Fibroblast of skin of right quadriceps (primary cell): ENCODE measurements at places on chromosomes 7 and 10.

GRCh38 chr7:16123117-16123770 is 298.1 kb downstream of the CRPPA start:
- peak; percentile 8 for DNase-seq

DNA sequence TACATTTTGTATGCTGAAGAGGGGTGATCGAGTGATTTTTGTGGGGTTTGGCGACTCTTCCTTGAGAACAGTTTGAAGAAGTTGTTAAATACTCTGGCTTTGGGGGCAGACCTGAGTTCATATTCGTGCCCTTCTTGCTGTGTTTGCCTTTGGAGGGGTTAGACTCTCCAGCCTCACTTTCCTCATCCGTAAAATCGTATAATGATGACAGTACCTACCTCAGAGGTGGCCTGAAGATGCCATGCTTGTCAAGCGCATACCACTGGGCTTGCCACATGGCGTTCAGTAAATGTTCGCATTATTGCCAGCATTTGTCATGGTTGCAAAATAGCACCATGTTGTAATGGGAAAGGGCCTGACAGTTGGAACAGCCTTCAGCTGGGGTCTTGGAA is 1.3 kb downstream of the STK17A start:
- peak; percentile 68 for DNase-seq

- no peak for DNase-seq
Observed at GRCh38 chr10:44397476-44398225, 12.8 kb upstream of the CXCL12 start.

DNA sequence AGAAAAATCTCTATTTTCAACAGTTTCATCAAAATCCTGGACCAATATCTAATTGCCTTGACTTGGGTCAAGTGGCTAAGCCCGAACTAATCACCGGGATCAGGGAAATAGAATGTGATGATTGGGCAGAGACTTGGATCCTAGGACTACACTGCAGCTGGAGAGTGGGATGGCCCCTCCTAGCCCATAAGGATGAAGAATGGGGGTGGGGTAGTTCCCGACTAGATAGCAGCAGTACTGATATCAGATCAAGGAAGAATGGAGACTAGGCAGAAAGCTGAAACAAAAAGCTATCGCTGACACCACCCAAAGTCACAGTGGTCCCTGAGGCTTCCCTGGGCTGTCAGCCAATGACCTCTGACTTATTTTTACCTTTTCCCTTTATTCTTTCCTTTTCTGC is 160.4 kb upstream of the PHYHIPL start:
- no peak for DNase-seq

DNA sequence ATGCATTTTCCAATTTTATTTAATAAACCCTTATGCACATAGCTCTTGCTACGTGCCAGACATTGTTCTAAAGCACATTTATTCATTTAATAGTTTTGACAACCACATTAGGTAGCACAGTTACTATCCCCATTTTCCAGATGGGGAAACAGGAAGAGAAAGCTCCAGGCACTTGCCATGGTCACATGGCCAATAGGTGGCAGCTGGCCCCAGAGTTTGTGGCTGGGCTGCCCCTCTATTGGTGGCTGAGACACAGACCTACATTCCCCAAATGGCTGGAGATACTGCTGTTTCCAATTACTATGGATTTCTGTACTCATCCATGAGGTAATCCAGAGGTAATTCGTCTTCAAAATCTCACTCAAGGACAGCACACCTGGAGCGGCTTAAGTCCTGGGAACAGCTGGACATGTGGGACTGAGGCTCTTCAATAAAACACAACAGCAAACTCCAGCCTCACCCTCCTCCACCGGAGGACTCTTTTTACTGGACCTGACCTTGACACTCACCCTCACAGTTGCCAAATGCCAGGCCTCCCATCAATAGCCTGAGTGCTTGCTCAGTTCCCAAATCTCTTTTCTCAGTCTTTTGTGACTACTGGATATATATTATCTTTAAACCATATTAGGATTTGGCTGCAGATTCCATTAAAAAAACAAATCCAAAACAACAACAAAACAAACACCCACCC is 106.1 kb downstream of the CLEC2L start:
- DNase-seq = no peak

- peak; percentile 72 for DNase-seq
Observed at GRCh38 chr10:52491246-52491995, 177.3 kb downstream of the DKK1 start.

DNA sequence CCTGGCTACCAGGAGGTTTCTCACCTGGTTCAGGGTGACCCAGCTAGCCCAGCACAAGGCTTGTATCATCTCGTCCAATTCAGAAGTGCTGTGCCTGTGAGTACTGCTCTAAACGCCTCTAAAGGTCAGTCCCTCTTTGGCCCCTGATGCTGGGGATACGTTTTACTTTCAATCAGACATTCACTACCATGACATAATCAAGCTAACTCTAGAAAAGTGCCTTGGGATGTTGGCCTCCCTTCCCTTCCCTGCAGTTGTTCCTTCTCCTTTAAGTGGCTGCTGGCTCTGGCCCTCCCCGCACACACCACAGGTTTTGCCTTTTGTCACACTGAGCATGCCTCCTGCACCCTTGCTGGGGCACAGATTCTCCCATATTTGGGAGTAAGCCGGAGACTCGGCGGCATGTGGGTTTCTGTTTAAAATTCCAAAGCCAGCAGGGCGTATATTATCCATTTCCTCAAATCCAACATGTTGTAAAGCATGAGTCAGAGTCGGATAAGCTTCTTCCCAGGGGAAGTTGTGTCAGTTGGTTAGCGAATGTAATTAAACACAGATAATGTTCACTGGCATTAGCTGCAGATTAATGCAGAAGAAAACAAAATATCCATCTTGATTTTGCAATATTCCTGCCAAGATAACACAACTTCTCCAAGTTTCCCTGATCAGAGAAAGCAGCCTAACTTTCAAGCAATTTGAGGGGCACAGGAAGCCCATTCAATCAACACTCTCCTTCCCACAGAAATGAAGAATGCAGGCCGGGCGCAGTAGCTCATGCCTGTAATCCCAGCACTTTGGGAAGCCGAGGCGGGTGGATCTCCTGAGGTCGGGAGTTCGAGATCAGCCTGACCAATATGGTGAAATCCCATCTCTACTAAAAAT is 31.8 kb upstream of the VCL start:
- DNase-seq = peak; percentile 100

GRCh38 chr7:104254696-104255095 is 46.9 kb upstream of the ORC5 start:
- DNase-seq = no peak

GRCh38 chr10:103278862-103279298 is 1.9 kb downstream of the INA start:
- peak; percentile 38 for DNase-seq

- peak; percentile 52 for DNase-seq
Observed at GRCh38 chr10:119643306-119644204, 7.6 kb upstream of the BAG3 start.

DNA sequence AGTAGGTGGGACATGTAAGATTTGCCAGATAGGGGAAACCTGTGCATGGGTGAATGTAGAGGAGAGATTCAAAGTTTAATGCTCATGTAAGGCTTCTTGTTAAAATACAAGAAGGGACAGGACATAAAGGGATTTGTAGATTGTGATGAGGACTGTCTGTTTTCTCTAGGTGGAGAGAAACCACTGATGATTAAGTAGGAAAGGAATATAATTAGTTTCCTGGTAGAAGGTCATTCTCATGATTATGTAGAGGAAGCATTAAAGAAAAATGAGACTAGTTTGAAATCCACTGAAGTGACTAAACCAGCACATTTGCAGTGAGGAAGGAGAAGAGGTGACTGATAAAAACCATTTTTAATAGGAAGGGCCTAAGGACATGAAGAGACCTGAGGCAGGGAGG is 19.6 kb upstream of the MACC1 start:
- peak; percentile 58 for DNase-seq

- DNase-seq = peak; percentile 11
Observed at GRCh38 chr10:103192089-103192450, 1.0 kb downstream of the NT5C2 start.

DNA sequence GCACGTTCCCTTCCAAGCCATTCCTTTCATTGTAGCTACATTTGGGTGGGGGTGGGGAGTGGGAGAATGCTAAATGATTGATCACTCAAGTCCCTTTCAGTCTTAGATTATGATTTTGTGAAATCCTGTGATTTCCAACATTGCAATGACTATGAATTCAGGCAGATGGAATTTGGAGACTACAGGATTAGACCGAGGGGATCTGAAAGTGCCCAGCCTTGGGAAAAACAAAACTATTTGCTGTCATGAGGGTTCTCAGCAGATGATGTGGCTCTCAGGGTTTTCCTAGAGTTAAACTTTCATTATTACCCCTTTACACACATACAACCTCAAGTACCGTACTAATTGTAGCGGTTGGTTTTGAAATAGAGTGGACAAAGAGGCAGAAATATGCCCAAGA is 4.7 kb downstream of the MACROH2A2 start:
- peak; percentile 19 for DNase-seq

DNA sequence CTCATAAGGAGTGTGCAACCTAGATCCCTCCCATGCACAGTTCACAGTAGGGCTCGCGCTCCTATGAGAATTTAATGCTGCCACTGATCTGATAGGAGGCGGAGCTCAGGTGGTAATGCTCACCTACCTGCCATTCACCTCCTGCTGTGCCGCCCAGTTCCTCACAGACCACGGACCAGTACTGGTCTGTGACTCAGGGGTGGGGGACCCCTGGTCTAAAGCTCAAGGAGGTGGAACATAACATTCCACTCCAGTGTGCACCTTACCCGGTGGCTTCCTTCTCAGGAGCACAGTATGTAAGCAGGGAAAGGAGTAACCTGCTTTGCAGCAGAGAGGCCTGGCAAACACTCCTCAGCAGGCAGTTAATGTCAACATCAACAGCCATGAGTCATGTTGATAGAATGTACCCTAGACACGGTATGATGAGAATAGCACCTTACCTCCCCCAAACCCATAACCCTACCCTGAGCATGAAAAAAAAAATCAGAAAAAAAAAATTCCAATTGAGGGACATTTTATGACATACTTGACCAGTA is 273.5 kb downstream of the FGFR2 start:
- no peak for DNase-seq

DNA sequence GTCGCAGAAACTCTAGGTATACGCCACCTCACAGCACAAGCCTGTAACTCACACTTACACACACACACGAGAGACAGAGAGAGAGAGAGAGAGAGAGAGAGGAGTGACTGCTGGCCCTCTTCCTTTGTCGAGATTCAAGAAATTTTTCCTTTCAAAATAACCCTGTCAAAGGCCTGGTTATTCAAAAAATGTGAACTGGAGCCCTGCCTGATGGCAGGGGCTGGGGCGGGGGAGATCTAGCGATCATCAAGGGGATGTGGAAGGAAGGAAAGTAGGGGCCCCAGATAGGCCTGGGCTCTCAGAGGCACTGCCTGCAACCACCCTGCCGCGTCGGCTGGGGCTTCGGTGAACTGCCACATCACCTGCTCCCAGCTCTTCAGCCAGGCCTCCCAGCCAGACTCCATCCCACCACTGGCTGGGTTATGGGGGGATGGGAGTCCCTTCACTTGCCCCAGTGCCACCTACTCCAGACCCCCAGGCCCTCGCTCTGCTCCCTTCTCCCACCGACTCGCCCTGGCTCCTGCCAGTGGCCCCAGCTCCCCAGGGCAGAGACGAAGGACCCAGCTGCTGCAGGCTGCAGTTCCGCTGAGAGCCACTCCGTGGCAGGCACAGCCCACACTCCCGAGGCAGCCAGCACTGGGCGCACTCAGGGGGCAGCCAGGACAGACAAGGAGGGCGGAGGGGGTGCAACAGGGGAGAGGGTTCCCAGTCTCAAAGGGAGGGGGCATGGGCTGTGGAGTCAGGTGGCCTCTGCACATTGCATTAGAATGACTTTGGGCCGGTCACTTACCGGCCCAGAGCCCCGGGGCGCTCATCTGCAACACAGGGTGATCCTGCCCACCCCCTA is 15.3 kb downstream of the KCNH2 start:
- DNase-seq = peak; percentile 23

- no peak for DNase-seq
Observed at GRCh38 chr10:929960-930624, 1.4 kb downstream of the LARP4B start.
